ENCODE measurements at places on chromosomes 1 and 21. TPM values are rescaled to one million over a fixed set of nuclear protein-coding genes. Genes with fewer than 3 reads are reported as not detected.

- H3K27me3 ChIP-seq = peaks cover 4% of the 10 kb centered on the region
- no peak for DNase-seq
- peaks cover 30% of the 10 kb centered on the region for H3K4me1 ChIP-seq
- H3K27ac ChIP-seq = peak overlapping the region; percentile 87
- H3K4me3 ChIP-seq = peak overlapping the region; percentile 89
These were observed 451 bp downstream of the ADAMTSL4 start for GRCh38 chr1:150549496-150550221.

GRCh38 chr1:245582026-245582425 is 427.2 kb downstream of the KIF26B start:
- peaks cover 31% of the 10 kb centered on the region for H3K4me1 ChIP-seq
- no peak overlapping the region for H3K27ac ChIP-seq
- DNase-seq = no peak
- H3K27me3 ChIP-seq = peaks cover 18% of the 10 kb centered on the region
- H3K4me3 ChIP-seq = no peak overlapping the region

Gene DISC1
- total RNA-seq = 4.7 TPM

GRCh38 chr1:243550276-243550675 is 294.4 kb downstream of the SDCCAG8 start:
- peaks cover 9% of the 10 kb centered on the region for H3K36me3 ChIP-seq
- no peak for DNase-seq
- H3K4me1 ChIP-seq = no peaks in the 10 kb centered on the region
- no peaks in the 10 kb centered on the region for H3K27me3 ChIP-seq

GRCh38 chr1:53410100-53410541 is 49.1 kb upstream of the DMRTB1 start:
- peaks cover 32% of the 10 kb centered on the region for H3K4me1 ChIP-seq
- H3K27me3 ChIP-seq = peaks cover 44% of the 10 kb centered on the region
- no peaks in the 10 kb centered on the region for H3K36me3 ChIP-seq
- H3K27ac ChIP-seq = no peak overlapping the region

- no peak for DNase-seq
- no peak overlapping the region for H3K27ac ChIP-seq
- no peaks in the 10 kb centered on the region for H3K27me3 ChIP-seq
- H3K4me3 ChIP-seq = no peak overlapping the region
These were observed 20.4 kb upstream of the GPR88 start for GRCh38 chr1:100517515-100517914.

Gene CD1E
- total RNA-seq = not detected

Gene DNAJC28
- total RNA-seq = 3.0 TPM

DNA sequence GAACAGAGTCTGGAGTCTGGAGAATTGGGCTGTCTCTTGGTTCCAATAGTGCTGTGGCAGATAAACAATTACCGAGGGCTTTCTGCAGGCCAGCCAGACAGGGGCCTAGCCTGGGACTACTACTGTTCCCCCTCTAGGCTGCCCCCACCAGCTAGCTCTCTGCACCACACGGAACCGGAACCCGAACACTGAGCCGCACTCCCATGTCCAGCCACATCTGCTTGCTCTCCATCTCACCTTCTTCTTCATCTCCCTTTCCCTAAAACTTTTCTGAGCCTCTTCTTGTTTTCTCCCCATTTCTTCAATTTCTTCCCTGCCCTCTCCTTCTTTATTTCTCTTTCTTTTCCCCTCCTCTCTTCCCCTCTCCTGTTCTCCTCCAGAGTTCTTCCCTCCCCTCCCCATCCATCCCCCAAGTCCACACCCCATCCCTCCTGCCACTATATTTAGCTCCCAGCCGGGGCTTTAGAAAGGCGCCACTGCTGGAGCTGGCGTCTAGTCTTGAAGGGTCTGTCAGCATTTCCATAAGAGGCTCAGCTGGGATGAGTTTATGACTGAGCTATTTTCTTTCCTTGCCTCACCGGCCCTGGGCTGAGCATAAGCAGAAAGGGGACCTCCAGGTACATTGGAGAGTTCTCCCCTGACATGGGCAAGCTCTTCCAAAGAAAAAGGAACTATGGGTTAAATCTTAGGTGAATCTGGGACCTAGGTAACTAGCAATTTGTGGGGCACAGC is 25.7 kb upstream of the ATP2B4 start:
- H3K27ac ChIP-seq = peak overlapping the region; percentile 32
- H3K4me1 ChIP-seq = peaks cover 47% of the 10 kb centered on the region
- H3K4me3 ChIP-seq = no peak overlapping the region
- H3K36me3 ChIP-seq = no peaks in the 10 kb centered on the region
- H3K27me3 ChIP-seq = no peaks in the 10 kb centered on the region

Gene POGZ
- total RNA-seq = 126 TPM

Gene C1QA
- not detected for total RNA-seq

DNA sequence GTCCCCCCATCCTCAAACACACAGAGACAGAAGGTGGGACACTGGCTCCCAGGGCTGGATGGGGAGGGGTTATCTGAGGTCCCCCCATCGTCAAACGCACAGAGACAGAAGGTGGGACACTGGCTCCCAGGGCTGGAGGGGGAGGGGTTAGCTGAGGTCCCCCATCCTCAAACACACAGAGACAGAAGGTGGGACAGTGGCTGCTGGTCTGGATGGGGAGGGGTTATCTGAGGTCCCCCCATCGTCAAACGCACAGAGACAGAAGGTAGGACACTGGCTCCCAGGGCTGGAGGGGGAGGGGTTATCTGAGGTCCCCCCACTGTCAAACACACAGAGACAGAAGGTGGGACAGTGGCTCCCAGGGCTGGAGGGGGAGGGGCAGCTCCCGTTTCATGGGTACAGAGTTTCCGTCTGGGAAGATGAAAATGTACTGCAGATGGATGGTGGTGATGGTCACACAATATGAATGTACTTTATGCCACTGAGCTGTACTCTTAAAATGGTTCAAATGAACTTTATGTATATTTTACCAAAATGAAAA is 69.2 kb downstream of the SCCPDH start:
- DNase-seq = no peak
- H3K27me3 ChIP-seq = peaks cover 3% of the 10 kb centered on the region
- H3K27ac ChIP-seq = no peak overlapping the region
- H3K36me3 ChIP-seq = no peaks in the 10 kb centered on the region
- H3K4me1 ChIP-seq = peaks cover 25% of the 10 kb centered on the region

DNA sequence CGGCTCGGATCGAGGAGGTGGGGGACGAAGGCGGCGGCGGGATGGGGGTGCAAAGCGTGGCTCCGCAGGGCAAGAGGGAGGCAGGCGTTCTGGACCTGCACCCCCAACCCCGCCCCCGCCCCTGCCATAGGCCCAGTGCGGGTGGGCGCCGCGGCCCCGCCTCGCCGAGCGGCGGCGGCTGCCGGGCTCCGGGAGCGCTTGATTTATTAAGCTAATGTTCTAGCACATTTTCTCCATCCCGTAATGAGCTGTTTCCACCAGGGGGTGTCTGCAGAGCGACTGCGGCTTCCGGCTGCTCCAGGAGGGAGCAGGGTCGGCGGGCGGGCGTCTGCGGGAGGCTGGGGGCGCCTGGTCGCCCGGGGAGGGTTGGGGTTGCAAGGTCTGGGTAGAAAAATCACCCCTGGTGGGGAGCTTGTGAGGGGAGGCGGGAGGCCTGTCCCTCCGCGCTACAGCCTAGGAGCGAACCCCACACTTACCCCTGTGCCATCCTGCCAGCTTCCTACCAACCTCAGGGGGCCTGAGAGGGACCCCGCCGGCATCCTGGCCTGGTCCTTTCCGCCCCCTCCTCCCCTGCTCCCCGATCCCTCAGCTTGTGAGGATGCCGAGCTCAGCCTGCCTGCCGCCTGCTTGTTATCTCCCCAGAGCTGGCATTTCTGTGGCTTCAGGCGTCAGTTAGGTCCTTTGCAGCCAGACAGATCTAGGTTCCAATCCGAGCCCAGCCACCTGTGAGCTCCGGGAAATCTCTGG is 48.5 kb upstream of the ACOT11 start:
- no peak for DNase-seq
- H3K27ac ChIP-seq = no peak overlapping the region
- H3K4me3 ChIP-seq = peak overlapping the region; percentile 79
- H3K4me1 ChIP-seq = peaks cover 19% of the 10 kb centered on the region
- no peaks in the 10 kb centered on the region for H3K36me3 ChIP-seq
- peaks cover 39% of the 10 kb centered on the region for H3K27me3 ChIP-seq

- H3K4me3 ChIP-seq = peak overlapping the region; percentile 52
- DNase-seq = no peak
- peaks cover 11% of the 10 kb centered on the region for H3K4me1 ChIP-seq
- peak overlapping the region; percentile 17 for H3K27ac ChIP-seq
- H3K36me3 ChIP-seq = no peaks in the 10 kb centered on the region
These were observed 15.7 kb upstream of the PDXK start for GRCh38 chr21:43703035-43703880.

DNA sequence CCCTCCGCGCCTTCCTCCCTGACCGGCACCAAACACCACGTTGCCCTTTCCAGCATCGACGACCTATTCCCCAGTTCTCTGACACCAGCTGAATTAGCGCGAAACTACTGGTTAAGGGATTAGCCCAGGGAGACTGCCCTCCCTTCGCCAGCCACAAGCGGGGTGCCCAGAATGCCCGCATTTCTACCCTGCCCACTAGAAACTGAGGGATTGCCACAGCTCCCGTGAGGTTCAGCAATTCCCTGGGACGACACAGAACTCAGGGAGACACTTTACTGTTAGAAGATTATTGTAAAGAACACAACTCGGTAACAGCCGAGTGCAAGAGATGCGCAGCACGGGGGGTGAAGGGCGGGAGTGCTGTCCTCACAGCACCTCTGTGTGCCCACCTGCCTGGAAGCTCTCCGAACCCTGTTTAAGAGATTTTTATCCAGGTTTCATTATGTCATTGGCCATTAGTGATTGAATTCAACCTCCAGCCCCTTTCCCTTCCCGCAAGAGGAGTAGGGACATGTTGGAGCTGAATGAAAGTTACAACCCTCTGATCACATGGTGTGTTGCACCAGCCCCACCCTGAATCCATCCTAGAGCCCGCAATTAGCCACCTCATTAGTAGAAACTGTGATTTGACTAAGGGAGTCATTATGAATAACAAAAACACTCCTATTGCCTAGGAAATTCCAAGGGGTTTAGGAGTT is 15.8 kb upstream of the RIPPLY3 start:
- H3K4me3 ChIP-seq = peak overlapping the region; percentile 91
- no peaks in the 10 kb centered on the region for H3K27me3 ChIP-seq
- H3K4me1 ChIP-seq = peaks cover 7% of the 10 kb centered on the region

Gene PPM1J
- 2.6 TPM for total RNA-seq

Gene F5
- total RNA-seq = 6.0 TPM

Gene CROCC
- 23.5 TPM for total RNA-seq

DNA sequence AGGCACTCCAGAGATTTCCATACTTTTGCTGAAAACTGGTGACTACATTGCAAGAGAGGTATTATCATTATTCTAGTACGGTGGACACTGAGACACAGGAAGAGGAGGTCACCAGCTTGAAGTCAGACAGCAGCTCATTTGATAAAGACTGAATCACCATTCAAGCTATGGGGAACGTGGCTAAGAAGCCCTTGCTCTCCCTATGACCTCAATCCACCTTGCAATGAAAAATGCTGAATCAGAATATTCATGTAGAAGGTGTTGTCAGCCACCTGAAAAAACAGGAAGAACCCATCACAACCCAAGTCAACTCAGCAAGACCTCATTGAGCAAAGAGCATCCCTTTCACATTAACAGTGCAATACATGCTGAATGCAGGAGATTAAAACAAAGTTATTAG is 59.0 kb upstream of the FGGY start:
- DNase-seq = no peak
- no peaks in the 10 kb centered on the region for H3K27me3 ChIP-seq
- H3K4me3 ChIP-seq = no peak overlapping the region
- H3K36me3 ChIP-seq = no peaks in the 10 kb centered on the region
- H3K4me1 ChIP-seq = peaks cover 12% of the 10 kb centered on the region

GRCh38 chr1:88741413-88741812 is 57.3 kb downstream of the PKN2 start:
- no peaks in the 10 kb centered on the region for H3K27me3 ChIP-seq
- no peak overlapping the region for H3K4me3 ChIP-seq
- peaks cover 36% of the 10 kb centered on the region for H3K36me3 ChIP-seq
- no peak for DNase-seq

Gene B3GALT2
- total RNA-seq = 3.2 TPM

Measured in type B pancreatic cell (in vitro differentiated cells).